ENCODE measurements at places on chromosomes 16 and 17. TPM values are rescaled to one million over a fixed set of nuclear protein-coding genes. Genes with fewer than 3 reads are reported as not detected.

- no peak for DNase-seq
Observed at GRCh38 chr16:81852347-81852746, 73.3 kb downstream of the PLCG2 start.

DNA sequence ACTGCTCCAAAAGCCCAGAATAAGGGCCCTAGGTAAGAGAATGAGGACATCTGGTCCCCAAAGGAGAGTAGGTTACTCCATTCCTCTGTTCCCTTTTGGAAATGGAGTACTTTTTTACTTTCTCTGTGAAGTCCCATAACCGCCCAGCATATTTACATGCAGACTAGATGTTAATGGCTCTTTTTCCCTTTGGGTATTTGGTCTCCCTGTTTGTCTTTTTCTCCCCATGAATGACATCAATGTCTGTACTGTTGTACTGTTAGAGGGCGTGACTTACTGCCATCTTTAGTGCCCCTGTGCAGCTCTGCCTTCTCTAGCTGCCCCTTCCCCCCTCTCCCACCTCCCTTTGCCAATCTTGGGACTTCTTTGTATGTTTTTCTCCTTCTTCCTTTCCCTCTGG, 19.0 kb downstream of the GPR179 start:
- DNase-seq, result no peak

GRCh38 chr17:9406046-9406606, 169.5 kb downstream of the STX8 start:
- DNase-seq, result no peak

DNA sequence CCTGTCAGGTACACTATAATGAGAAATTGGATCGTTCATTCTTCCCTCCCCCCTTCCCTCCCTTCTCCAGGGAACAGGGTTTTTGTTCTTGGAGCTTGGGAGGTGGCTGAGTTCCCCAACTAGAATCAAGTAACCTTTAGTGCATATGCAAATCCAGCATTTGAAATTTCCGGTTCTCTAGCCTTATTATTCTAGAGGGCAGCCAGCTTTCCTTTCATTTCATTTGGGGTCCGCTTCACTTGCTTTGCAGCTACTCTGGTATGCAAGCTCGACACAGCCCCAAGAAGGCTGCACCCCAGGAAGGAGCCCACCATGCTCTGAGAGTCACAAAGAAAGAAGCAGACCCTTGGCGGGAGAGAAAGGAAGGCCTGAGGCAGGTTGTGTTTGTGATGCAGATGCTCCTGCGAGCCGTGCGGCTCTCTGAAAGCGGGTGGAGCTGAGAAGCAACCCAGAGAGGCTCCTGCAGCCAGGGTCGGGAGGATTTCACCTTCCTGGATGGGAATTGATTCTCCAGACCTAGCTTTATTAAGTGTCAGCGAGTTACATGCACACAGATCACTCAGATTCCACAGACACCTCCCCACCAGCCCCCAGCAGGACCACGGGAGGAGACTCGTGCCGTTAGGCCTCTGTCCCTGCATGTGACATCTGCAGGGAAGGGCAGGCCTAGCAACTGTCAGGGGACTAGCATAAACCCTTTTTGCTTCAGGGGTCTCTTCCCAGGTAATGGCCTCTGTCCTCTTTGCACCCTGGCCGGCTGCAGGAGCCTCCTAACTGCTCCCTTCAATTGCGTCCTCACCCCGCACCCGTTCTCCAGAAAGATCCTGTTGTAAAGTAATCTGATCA, 34.5 kb downstream of the PMM2 start:
- no peak for DNase-seq

DNA sequence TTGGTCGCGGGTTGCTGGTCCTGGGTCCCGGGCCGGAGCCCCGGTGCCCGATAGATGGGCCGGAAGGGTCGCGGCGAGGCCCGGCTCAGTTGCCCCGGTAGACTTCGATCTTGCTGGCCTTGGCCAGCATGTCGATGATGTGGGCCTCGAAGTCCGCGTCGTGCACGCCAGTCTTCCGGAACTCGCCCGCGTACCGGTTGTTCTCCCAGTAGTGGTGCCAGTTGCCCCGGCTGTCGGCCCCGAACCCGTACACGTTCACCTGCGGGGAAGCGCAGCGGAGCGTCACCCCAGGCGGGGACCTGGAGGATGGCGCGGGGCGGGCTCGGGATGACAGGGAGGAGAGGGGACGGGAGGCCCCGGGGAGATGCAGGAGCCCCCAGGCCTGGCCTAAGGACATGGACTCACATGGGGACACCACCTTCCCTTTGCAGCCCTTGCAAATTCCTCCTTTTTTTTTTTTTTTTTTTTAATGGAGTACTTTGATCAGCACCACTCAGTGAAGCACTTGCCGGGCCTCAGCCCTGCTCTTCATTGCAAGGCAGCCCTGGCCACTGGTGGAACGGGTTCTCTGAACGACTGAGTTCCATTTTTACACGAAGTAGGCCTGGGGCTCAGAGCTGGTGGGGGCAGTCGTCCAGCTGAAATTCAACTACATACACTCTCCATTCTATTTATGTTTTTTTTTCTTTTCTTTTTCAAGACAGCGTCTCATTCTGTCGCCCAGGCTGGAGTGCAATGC, 35.1 kb downstream of the DDX19A start:
- no peak for DNase-seq

DNA sequence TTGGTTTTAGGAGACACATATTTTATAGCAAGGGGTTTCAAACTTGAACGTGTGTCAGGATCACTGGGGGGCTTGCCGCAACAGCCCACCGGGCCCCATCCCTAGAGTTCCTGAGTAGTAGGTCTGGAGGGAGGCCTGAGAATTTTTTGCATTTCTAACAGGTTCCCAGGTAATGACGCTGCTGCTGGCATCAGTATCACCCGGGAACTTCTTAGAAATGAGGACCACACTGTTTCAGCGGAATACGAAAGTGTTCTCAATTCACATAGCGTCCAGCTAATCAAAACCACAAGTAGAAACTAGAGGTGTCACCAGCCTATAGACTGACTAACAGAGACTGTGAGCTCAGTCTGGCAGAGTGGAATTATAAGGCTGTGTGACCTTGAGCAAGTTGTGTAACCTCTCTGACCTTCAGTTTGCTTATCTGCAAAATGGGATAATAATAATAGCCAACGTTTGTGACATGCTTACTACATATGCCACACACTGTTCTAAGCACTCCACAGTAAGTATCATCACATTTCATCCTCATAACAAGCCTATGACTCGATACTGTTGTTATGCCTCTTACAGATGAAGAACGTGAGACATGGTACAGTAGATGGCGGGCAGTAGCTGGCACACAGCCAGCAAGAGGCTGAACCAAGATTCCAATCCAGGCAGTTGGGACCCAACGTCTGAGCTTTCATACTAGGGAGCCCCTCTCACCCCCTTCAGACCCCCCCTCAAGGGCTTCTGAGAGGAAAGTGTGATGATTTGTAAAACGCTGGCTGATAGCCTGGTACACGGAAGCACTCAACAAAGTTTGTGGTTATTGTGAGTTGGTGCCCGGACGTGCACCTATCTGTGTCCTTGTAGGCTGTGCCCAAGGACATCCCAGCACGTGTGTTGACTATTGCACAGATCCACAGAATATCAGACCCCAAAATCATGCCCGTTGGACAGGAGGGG, 4.6 kb upstream of the ICAM2 start:
- no peak for DNase-seq

GRCh38 chr16:8070506-8070905, 519.8 kb downstream of the TMEM114 start:
- DNase-seq, result no peak

Gene MEOX1
- not detected for total RNA-seq

Gene PHOSPHO1
- total RNA-seq, result 0.15 TPM
